Daoy (cell line): ENCODE measurements at places on chromosomes 5 and 9. TPM values are rescaled to one million over a fixed set of nuclear protein-coding genes. Genes with fewer than 3 reads are reported as not detected.

The RLN2 gene
- not detected in 2 replicates for total RNA-seq

The SLC34A3 gene
- not detected in 2 replicates for total RNA-seq

The FAM153A gene
- not detected in 2 replicates for total RNA-seq

The ORM2 gene
- total RNA-seq, result not detected in 2 replicates

GRCh38 chr5:133314086-133314485 lies 262.3 kb downstream of the HSPA4 start:
- DNase-seq, result no peak

DNA sequence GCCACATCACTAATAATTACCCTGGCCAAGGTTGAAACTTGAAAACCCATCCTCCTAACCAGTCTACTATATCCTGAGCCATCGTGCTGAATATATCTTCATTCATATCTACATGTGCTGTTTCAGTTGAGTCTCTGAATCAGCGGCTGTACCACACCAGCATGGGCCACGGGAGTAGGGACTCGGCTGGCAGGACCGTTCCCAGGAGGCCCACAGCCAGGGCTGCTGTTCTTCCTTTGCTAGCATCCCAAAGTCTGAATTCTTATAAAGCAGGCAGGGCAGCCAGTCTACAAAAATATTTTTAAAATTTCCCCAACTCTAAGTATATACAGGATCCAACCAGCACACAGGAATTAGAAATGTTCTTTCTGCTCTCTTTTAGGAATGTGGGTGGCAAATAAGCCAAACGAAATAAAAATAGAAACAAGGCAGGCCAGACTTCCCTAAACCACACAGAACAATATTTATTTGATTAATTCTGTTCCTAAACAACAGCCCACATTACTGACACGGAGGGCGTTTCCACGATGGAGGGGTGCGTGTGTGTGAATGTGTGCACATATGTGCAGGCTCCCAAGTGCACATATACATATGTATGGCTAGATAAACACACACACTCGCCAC lies 42.8 kb upstream of the EQTN start:
- DNase-seq, result no peak

- DNase-seq, result no peak
These were observed 410.5 kb downstream of the TMEM38B start for GRCh38 chr9:106104887-106105286.

DNA sequence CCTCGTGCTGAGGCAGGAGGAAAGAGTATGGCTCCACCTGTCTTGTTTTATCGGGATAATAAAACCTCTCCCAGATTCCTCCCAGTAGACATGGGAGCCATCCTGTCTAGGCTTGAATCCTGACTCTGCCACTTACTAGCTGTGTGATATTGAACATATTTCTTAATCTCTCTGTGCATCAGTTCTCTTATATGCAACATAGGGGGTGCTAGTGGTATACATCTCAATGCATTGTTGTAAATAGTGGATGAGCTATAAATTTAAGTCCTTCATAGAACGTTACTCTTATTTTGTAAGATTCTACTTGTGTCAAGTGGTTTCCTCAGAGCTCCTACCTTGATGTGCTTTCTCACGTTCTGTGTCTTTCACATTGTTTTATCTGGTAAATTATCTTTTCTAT lies 417.7 kb upstream of the POU5F2 start:
- DNase-seq, result no peak
